Progenitor cell of endocrine pancreas (in vitro differentiated cells): ENCODE measurements at places on chromosomes 16 and 17. TPM values are rescaled to one million over a fixed set of nuclear protein-coding genes. Genes with fewer than 3 reads are reported as not detected.

The PERCC1 gene
- total RNA-seq: 7.1 and 7.6 TPM in 2 replicates

GRCh38 chr17:30000001-30000754 lies 58.7 kb downstream of the EFCAB5 start:
- DNase-seq: no peak

GRCh38 chr16:8718851-8719680 lies 44.6 kb downstream of the ABAT start:
- DNase-seq: no peak

DNA sequence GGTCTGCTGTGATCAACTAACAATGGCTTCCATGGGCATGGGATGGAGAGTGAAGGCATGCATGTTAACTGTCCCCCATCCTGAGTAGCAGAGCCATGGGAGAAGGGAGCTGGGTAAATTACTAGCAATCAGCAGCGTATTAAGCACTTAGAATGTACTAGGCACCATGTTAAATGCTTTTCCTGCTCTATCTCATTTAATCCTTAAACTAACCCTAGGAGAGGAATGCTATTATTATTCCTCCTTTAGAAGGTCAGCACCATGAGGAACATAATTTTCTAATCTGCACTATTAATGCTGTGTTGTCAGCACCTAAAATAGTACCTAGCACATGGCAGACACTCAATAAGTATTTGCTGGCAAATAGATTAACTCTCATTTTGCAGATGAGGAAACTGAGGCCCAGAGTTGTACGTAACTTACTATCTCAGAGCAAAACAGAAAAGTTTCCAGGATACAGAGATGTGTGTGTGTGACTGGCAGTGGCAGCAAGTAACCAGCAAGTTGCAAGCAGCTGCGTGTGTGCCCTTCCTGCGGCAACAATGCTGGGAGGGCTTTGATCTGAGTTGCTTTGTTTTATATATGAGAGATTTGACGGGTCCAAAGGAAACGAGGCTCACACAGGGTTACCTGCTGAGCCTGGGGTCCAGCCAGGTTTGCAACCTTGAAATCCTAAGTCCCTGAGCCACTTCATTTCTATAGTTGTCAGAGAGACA lies 6.5 kb upstream of the KLHL36 start:
- no peak for DNase-seq

DNA sequence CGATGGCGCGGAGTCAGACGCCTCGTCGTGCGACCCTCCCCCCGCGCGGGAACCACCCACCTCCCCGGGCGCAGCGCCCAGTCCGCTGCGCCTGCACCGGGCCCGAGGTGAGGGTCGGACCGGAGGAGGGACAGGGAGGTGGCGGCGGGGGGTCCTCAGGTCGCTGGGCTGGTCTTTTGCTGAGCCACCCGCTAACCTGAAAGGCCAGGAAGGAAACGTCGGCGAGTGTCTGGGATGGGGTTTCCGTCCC lies 4.9 kb downstream of the TBX2 start:
- DNase-seq: no peak

GRCh38 chr17:74528491-74529199 lies 2.6 kb downstream of the CD300LB start:
- no peak for DNase-seq
